ENCODE measurements at places on chromosomes 2 and 18.

- DNase-seq = no peak
Measured at GRCh38 chr18:2536063-2536462, 35.2 kb downstream of the METTL4 start.

GRCh38 chr2:190507135-190507534, 27.4 kb downstream of the NEMP2 start:
- no peak for DNase-seq

- DNase-seq = no peak
Measured at GRCh38 chr18:46156843-46157242, 52.7 kb downstream of the HAUS1 start.

DNA sequence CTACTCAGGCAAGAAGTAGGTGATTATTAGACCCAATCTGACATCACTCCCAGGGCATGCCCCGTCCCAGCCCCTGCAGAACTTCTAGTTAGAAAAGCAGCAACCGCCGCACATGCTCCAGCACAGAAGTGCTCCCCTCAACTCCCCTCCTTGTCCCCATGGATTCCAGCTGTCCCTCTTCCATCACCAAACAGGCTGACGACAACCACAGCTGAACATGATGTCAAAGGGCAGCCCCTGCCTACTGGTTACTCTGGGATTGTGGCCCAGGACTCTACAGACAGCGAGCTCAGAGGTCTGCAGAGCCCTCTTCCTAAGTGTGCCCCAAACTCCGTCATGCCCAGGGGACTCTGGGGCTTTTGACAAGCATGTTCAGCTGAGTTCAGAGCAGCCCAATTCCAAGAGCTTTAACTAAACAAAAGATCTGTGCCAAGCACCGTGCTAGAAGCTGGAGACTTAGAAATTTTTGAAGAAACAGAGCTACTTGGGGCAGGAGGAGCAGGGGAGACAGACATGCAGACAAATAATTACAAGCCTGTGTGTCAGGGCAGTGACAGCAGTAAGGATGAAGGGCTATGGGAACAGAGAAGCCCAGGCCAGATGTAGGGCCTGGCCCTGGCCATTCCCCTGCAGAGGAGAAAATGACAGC, 148.1 kb downstream of the BCL11A start:
- no peak for DNase-seq

DNA sequence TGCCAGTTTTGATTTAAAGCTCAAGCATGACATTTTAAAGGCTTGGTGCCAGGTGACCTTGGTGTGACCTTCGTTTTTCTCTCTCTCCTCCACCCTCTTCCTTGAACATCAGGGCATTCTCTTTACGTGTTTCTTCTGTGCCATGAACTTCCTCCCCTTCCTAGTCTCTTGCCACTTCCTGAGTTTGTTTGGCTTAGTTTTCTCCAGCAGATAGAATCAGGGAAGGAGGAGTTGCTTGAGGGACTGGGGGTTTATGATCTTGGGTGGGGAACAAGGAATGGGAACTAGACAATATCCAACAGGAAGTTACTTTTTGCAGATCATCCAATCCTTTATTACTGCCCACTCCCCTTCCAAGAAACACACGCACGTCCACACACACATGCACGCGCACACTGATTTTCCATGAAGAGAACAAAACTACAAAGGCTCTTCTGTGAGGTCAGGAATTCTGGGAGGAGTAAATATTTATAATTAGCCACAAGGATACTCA, 210.6 kb upstream of the EPAS1 start:
- DNase-seq = no peak

DNA sequence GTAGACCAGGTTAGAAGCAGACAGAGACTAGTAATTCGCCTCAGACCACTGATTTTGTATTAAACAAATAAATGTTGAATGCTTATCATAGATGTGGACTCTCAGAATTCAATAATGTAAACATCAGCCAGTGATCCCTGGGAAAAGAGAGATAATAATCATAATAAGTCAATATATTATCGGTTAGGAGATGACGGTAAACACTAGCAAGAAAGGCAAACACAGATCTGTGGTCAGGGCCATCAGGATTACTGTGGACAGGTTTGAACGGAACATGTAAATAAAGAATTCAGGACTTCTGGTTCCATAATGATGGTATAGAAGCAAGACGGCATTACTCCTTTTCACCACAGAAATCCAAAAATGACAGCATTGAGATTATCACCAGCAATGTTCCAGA, 861.6 kb downstream of the CBLN2 start:
- no peak for DNase-seq

- no peak for DNase-seq
Measured at GRCh38 chr18:38362286-38362792, 796.7 kb upstream of the CELF4 start.

DNA sequence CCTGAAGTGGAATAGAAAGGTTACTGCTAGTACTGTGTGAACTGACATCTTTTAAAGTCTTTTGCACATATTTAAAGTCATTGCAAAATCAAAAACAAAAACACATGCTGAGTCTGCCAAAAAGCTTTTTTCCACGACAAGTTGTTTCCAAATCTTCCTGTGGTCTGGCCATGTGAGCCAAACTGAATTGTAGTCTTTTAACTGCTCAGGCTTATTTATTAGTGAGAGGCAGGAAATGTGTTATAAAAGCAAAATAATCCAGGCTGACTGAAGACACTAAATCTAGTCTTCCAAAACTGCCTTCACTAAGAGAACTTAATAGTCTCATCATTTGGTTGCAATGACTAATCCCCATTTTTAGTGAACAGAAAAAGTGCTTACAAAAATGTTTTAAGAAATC, 2.3 kb downstream of the KRCC1 start:
- no peak for DNase-seq

- DNase-seq = no peak
Measured at GRCh38 chr18:62189208-62189607, 2.2 kb downstream of the RELCH start.

DNA sequence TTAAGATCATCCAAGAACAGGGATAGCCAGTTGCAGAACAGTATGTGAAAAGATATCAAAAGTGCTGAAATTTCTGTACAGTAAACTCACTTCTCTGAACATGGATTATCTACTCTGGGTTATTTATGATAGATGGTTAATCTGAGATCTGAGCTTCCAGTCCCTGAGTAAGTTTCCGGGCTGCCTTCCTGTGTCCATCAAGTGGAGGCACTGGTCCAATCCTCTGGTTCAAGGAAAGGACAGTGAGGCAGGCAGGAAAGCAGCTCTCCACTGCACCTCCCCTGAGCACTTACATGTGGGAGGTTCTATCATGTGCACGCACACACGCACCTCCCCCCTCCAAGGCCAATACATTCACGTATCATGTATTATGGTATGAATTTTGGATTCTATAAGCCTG, 32.5 kb downstream of the GPR45 start:
- DNase-seq = no peak

GRCh38 chr2:58899692-58900091, 658.6 kb upstream of the FANCL start:
- DNase-seq = no peak

- no peak for DNase-seq
Measured at GRCh38 chr2:9284521-9285297, 78.1 kb downstream of the ASAP2 start.

DNA sequence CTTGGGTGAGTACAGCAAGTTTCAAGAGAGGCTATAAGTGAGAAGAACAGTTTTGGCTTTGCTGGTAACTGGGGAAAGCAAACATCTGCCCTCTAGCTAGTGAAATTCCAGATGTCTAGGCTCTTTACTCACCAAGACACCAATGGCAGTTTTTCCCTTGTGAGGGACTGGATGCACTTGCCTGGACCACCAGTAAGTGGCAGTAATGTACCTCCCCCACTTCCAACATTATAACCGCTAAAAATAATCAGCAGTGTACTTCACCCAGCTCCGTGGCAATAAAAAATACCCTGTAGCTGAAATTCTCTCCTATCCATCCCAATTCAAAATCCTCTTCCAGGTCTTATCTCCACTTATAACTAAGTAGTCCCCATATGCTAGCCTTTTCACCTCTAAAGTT, 383.9 kb downstream of the ARHGAP15 start:
- DNase-seq = peak; percentile 7

DNA sequence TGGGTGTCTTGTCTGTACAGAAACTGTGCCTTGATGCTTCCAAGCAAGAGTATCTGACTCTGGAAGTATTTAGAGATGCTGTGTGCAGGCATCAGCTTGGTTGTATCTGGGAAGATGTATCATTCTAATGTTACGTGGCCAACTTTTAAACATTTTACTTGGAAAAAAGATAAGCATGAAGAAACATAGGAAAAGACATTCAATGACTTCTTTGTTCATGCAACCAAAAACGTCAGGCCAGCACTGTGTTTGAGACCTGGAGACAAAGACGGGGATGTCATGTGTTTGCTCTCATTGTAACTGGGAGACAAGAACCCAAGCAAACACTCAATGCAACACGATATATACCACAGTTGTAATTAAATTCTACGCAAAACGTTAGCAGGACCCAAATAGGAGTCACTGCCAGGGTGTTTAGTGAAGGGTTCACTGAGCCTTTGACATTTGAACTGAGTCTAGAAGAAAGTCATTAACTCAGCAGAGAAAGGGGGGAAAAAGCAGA, 8.9 kb upstream of the SESTD1 start:
- DNase-seq = no peak

DNA sequence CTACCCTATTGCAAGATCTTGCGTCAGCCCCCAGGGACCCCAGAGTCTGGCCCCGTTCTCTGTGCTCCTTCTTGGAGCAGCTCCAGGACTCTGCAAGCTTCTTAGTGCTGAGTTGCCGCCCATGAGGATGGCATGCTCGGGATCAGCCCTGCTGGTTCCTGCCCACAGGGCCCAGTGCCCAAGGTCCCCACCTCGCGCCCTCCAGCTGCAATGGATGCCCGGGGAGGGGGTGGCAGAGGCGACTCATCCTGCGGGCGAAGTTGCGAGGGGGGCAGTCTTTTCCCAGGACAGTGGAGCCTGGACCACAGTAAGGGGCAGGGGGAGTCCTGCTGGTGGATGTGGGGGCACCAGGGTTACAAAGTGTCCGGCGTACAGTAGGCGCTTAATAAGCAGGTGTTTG, 261.9 kb downstream of the BCL2 start:
- DNase-seq = no peak

GRCh38 chr2:61011678-61012077, 5.8 kb upstream of the PEX13 start:
- DNase-seq = no peak

DNA sequence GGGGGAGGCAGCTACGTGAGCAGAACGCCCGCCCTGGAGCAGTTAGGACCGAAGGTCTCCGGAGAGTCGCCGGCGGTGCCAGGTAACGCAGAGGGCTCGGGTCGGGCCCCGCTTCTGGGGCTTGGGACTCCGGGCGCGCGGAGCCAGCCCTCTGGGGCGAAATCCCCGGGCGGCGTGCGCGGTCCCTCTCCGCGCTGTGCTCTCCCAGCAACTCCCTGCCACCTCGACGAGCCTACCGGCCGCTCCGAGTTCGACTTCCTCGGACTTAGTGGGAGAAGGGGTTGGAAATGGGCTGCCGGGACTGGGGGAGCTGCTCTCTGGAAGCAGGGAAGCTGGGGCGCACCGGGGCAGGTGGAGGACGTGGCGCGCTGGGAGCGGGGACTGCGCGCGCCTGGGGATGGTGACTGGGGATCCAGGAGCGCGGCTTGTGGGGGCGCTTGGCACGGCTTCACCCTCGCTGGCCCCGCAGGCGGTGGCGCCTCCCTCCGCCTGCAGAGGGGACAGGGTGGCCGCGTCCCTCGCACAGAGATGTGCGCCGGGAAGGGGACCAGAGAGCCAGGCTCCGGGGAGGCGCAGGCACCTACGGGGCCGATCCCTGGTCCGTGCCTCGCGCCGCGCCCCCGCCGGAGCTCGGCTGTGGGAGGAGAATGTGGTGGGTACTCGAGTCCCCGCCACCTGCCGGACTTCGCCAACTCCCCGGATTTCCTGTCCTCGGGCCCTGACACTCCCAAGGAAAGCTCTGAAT, 688 bp downstream of the CDH20 start:
- DNase-seq = no peak

GRCh38 chr2:23388294-23388693, 3.3 kb downstream of the KLHL29 start:
- no peak for DNase-seq

GRCh38 chr2:234348081-234348480, 148.8 kb downstream of the ARL4C start:
- DNase-seq = no peak

- no peak for DNase-seq
Measured at GRCh38 chr2:309954-310510, 22.1 kb upstream of the ALKAL2 start.

- no peak for DNase-seq
Measured at GRCh38 chr18:22999212-22999611, 66.1 kb downstream of the RBBP8 start.

DNA sequence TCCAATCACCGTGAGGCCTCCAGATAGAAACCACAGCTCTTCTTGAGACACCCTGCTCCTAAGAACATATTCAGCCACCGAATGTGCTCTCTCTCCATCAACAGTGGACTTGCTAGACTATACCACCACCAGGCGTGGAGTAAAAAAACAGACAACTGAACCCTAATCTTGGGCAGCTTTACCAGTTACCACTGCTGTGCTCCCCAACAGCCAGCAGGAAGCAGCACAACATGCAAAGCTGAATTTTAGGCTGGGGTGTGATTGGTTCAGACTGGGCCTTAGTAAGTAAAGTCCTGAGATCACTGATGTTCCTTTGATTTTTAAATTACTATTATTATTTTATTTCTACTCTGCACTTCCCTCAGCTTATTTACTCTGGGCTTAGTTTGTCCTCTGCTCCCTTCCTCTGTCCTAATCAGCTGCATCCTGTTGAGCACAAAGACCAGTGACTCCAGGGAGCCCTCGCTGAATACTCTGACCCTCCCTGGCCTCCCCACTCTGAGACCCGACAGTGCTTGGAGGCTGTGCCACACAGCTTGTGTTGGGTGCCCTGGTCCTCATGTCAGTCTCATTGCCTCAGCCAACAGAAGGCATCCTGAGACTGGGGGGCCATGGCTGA, 21.9 kb downstream of the MRPL35 start:
- DNase-seq = peak; percentile 24

DNA sequence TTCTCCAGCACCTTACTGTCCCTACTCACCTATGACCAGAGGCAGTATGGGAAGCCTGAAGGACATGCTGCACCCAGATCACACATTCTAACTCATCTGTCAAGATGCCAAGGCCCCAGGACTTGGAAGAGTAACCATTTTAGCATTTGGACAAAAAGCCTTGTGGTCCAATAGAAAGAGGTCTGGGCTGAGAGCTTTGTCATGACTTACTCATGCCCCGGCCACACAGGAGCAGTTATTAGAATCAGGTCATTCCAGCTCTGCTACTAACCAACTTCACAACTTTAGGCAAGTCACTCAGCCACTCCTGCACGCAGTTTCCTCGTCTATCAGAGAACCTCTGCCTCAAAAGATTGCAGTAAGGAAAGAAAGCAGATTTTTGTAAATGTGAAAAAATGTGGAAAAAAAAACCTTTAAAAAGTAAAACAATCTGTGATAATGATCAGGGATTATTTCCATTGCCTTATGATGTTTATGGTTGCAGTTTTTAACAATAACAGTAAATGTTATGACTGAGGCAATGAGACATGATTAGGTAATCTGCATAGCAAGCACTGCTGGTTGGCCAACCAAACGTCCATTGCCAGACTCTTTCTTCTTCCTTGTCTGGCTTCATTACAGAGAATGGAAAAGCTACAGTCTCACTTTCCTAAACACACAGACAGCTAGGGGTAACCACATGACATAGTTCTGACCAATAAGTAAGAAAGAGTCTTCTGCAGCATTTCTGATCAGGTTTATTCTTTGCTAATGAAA, 255.4 kb upstream of the CHAC2 start:
- DNase-seq = no peak

Measured in RCC 7860 (cell line).